ENCODE measurements at places on chromosomes 4 and X. TPM values are rescaled to one million over a fixed set of nuclear protein-coding genes. Genes with fewer than 3 reads are reported as not detected.

GRCh38 chr4:153523941-153524386, 57.8 kb downstream of the TMEM131L start:
- H3K36me3 ChIP-seq, result peaks cover 3% of the 10 kb centered on the region
- H3K4me1 ChIP-seq, result peaks cover 98% of the 10 kb centered on the region
- H3K27me3 ChIP-seq, result no peaks in the 10 kb centered on the region
- H3K27ac ChIP-seq, result peak overlapping the region; percentile 87
- peak overlapping the region; percentile 51 for H3K4me3 ChIP-seq

DNA sequence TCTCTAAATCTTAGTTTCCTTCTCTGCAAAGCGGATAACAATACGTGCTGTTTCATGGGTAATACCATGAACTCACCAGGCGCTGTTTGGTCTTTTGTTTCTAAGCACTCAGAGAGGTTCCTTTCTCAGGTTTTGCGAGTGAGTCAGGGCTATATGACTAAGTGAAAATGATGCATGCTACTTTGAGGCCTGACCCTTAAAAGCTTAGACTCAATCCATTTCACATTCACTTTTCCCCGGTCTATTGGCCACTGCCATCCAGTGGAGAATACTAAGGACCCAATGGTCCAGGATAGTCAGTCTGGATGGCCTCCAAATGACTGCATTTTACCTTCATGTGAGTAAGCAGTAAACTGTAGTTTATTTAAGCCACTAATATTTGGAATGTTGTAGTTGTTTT, 400.8 kb upstream of the SLIT2 start:
- DNase-seq, result no peak
- no peak overlapping the region for H3K27ac ChIP-seq
- H3K27me3 ChIP-seq, result no peaks in the 10 kb centered on the region
- H3K4me3 ChIP-seq, result no peak overlapping the region
- H3K36me3 ChIP-seq, result no peaks in the 10 kb centered on the region

GRCh38 chr4:114281164-114281960, 301.9 kb upstream of the ARSJ start:
- DNase-seq, result no peak
- no peak overlapping the region for H3K4me3 ChIP-seq
- H3K27ac ChIP-seq, result no peak overlapping the region
- no peaks in the 10 kb centered on the region for H3K4me1 ChIP-seq

- H3K4me3 ChIP-seq, result no peak overlapping the region
- H3K27me3 ChIP-seq, result no peaks in the 10 kb centered on the region
- no peaks in the 10 kb centered on the region for H3K4me1 ChIP-seq
These were observed 244.9 kb upstream of the AGA start for GRCh38 chr4:177687117-177687516.

GRCh38 chr4:111268769-111269414, 646.0 kb upstream of the PITX2 start:
- no peak overlapping the region for H3K27ac ChIP-seq
- no peaks in the 10 kb centered on the region for H3K27me3 ChIP-seq
- DNase-seq, result no peak
- no peaks in the 10 kb centered on the region for H3K4me1 ChIP-seq

- no peak overlapping the region for H3K27ac ChIP-seq
- H3K36me3 ChIP-seq, result no peaks in the 10 kb centered on the region
- no peak overlapping the region for H3K4me3 ChIP-seq
- no peaks in the 10 kb centered on the region for H3K27me3 ChIP-seq
- no peak for DNase-seq
These were observed 18.9 kb downstream of the SORBS2 start for GRCh38 chr4:185793116-185793485.

DNA sequence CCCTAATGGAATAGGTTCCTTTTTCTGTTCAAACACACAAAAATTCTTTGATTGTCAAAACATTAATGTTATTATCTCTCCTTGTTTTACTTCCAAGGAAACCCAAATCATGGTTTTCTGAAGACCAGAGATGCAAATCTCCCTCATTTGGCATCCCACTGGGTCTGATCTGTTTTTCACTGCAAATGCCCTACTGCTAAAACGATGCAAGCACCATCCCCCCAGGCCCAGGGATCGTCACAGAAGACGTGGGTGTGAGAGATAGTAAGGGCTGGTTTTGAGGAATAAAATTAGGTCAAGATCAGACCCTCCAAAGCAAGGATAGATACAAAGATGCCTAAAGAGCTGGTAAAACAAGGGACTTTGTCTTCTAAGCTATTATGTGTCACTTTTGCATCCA, 33.6 kb downstream of the GSPT2 start:
- no peaks in the 10 kb centered on the region for H3K36me3 ChIP-seq
- H3K27me3 ChIP-seq, result no peaks in the 10 kb centered on the region
- no peak overlapping the region for H3K27ac ChIP-seq
- no peaks in the 10 kb centered on the region for H3K4me1 ChIP-seq
- H3K4me3 ChIP-seq, result no peak overlapping the region

- no peak overlapping the region for H3K27ac ChIP-seq
- H3K4me3 ChIP-seq, result no peak overlapping the region
- H3K27me3 ChIP-seq, result no peaks in the 10 kb centered on the region
- H3K4me1 ChIP-seq, result no peaks in the 10 kb centered on the region
These were observed 53.6 kb downstream of the CORIN start for GRCh38 chr4:47784222-47784621.

TBX22 gene
- not detected for total RNA-seq

CYSLTR1 gene
- 43.4 TPM for total RNA-seq

DCAF8L2 gene
- total RNA-seq, result not detected
